Fibroblast of lung (primary cell): ENCODE measurements at places on chromosomes 16 and 17.

- DNase-seq, result no peak
Measured at GRCh38 chr17:58665946-58666857, 25.6 kb downstream of the TEX14 start.

DNA sequence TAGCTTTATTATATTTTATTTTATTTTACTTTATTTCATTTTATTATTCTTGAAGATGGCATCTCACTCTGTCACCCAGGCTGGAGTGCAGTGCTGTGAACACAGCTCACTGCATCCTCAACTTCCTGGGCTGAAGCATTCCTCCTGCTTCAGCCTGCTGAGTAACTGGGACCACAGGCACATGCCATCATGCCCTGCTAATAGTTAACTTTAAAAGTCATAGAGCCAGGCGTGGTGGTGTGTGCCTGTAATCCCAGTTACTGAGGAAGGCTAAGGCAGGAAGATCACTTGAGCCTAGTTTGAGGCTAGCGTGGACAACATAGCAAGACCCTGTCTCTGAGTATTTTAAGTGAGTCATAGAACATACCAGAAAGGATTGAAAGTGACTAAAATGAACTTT, 38.7 kb downstream of the ESRP2 start:
- DNase-seq, result no peak

DNA sequence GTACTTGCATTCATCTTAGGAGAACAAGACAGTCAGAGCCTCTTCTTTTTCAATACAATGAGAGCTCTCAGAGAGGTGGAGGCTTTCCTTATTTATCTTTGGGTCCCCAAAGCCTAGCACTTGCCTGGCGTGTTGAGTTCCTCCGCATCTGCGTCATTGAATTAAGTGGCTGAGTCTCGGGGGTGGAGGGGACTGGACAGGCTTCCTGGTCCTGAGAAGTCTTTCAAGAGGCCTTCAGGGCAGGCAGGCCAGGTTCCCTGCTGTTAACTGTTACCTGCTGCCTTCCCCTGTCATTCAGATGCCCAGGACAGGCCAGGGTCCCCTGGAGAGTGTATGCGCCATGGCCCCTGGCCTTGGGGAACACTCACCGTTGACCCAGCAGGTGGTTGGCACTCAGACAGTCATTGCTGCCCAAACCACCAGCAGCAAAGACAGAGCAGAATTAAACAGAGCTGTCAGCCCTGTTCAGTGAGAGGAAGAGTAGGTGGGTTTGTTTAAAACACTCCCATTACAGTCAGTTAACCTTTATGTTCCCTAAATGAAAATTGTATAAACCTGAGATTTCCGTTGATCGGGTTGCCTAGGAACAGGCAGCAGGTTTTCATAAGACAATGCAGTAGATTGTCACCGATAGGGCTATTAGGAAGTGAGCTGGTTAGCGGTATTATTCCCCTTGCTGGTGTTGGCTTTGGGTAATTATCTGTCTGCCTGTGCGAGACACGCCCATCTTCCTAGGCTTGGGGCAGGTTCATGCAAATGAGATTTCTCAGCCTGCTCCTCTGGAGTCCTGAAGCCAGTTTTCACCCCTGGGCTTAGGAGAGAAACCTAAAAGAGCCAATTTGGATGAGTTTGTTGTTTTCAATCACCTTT, 132.7 kb downstream of the CCDC182 start:
- no peak for DNase-seq

DNA sequence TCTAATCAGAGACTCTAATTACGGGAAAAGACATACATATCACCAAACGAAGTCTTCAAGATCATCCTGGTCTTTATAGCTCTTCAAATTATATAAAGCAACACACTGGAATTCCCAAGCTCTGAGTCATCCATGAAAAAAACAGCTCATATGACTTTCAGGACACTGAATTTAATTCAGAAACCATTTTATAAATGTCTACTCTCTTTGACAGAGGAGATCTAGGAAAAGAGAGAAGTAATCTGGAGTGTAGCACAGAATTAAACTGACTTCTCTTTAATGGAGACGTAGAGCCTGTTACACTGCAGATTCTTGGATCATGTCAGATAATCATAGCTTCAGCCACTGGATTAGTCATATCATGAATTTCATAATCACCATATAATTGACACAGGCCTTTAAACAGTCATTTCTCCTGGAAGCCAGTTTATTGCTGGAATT, 86.8 kb upstream of the WSB1 start:
- DNase-seq, result peak; percentile 60

- DNase-seq, result no peak
Measured at GRCh38 chr17:51601622-51602261, 341.4 kb downstream of the UTP18 start.

GRCh38 chr17:27496005-27496404, 39.8 kb downstream of the KSR1 start:
- no peak for DNase-seq
